CD4-positive, alpha-beta T cell treated with Interleukin-6 for 4 hours (primary cell): ENCODE measurements at places on chromosomes 6 and 20.

- no peak for DNase-seq
Observed at GRCh38 chr6:6402006-6402405, 81.5 kb upstream of the F13A1 start.

- no peak for DNase-seq
Observed at GRCh38 chr6:88705601-88706000, 257.8 kb downstream of the RNGTT start.

- no peak for DNase-seq
Observed at GRCh38 chr6:125953502-125953875, 3.1 kb upstream of the HINT3 start.

DNA sequence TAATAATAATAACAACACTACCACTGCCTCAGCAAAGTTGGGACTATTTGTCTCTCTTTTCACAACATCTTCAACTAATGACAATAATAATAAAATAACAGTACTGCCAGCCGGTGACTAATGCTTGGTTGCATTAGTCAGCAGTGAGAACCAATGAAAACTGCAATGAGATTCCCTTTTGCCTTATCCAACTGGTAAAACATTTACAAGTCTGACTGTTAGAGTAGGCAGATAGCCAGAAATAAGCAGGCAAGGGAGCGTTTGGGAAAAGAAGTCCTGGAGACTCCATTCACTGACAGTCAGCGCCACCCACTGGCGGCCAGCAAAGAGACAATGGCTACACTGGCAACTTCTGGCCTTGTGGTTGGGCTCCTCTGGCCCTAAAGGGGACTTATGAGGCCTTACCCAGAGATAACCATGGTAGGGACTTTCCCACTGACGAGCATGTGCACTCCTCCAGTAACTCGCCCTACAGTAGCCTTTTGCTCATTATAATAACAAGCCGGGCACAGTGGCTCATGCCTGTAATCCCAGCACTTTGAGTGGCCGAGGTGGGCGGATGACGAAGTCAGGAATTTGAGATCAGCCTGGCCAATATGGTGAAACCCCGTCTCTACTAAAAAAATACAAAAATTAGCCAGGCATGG lies 3.4 kb upstream of the NSFL1C start:
- no peak for DNase-seq

DNA sequence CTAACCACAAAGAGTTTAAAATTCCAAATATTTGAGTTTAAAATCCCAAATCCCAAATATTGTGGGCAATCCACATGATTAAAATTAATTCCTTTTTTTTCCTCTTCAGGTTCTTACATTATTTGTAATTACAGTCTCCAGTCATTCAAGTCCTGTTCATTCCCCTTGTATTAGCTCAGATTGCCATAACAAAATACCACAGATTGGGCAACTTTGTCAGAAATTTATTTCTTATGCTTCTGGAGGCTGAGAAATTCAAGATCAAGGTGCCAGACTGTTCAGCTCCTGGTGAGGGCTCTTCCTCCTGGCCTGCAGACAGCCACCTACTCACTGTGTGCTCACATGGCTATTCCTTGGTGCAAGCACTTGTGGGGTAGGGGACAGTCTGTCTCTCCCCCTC lies 105.5 kb downstream of the ARMC2 start:
- no peak for DNase-seq

- DNase-seq: peak; percentile 84
Observed at GRCh38 chr20:63520504-63520933, at the start of gene PPDPF. PPDPF (plus strand) TSS chr20:63520765; CDS start chr20:63521309, 544 bp downstream.

DNA sequence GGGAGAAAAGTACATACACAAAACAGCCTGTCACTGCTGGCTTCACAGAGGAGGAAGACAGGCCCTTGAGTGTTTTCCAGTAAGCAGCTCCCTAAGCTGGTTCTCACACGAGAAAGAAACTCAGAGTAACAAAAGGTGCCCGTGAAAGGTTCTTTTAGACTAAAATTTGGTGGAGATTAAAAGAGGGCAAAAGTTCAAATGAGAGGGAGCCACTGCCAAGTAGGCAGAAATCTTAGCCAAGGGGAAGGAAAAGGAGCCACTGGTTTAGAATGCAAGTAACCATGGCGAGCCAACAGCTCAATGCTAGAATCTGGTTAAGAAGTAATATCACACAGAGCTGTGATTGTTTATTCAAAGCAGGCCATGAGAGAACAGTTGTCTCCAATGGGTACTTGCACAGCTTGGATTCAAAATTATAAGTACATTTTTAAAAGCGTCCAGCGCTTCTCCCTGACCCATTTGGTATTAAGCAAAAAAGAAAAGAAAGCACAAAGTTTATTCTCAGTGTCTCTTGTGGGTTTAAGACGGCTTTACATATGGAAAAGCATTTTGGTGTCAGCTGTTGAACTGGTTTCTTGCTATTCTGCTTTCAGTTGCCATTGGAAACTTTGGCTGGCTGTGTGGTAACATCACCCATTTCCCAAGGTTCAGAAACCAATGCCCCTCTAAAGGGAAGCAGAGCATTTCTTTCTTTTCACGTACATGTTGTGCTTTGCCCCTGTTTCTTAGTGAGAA lies 648.5 kb downstream of the RNF144B start:
- no peak for DNase-seq

GRCh38 chr6:27861276-27861840 lies 50.8 kb downstream of the OR2B2 start:
- DNase-seq: no peak

GRCh38 chr20:50794846-50795634 lies at the start of gene BCAS4:
BCAS4 (plus strand) TSS chr20:50795061; CDS start chr20:50795084, 23 bp downstream.
- peak; percentile 85 for DNase-seq
